ENCODE measurements at places on chromosomes 4 and X.

DNA sequence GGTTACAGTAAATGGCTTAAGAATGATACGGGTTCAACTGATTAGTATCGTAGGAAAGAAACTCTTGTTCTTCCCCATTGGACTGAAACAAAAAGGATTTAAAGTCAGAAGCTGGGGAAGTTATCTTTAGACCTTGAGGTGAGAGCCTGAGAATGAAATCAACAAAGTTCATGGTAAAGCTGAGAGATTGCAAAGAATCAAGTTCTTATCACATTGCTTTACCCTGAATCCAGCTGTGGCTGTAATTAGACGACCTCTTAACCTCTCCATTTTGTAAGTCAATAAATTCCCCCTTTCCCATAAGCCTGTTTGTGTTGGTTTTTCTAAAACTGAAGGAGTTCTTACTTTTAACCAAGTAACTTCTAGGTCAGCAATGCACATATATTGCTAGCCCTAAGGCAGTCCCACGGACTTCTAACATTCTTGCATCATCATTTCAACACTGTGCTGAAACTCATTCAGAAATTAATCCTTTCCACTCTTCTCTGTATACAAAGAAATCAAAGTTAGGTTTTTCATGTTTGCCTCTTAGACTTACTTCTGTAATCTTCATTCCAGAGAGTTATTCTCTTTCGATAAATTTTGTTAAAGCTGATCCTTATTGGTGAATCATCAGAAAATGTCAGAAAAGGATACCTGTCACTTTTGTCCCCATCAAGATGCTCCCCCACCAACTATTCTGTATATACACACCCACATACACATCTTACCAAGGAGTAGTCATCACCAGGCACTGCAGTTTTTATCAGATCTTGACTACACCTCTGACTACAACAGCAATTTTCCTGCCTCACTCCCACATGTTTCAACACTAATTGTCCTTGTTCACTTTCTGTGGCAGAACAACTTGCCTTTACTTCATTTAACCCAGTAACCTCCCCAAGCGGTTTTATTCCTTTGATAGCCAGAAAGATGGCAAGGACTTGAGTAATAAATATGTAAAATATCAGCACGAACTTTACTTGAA is 77.9 kb upstream of the STK26 start:
- no peak for DNase-seq

DNA sequence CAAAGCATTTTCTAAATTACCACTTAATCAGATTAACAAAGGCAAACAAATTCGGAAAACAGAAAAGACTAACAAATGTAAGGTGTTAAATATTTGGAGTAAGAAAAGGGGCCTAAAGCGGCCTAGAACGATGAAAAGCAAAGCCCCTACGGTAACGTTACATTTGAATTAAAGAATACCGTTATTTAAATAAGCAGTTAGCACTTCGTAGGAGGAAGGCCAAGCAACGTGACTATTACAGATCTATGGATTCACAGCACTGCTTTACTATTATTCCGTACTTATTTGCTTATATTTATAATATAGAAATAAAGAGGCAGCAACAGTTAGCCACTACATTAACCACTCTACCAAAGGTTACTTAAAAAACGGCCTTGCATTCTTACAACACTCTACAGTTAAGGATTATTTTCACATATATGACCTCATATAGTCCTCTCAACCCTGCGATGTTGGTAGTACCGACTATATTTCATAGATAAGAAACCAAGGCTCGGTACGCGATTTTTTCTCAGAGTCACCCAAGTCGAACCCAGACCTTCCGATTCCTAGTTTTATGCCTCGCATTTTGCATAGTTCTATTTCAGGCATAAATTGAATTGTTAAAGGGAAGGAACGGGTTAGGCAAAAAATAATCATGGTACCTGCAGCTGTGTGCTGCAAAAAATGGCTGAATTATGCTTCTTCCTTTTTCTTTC is 2.9 kb downstream of the KLHL15 start:
- peak; percentile 35 for DNase-seq

DNA sequence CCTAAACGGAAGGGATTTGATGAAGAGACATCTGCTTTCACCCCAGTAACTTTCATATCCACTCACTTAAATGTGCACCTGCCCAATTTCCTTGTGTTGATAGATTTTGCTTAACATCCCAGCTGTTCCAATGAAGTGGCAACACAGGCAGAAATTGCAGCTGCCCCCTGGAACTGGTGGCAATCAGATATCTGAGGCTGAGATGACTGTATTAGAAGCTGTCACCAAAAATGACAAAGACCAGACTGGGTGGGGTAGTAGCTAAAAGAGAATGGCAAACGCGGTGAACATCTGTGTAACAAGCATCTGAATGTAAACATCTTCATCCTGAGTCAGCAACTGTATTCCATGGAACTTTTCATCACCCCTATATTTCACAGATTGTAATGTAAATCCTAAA is 17.1 kb downstream of the GABRA2 start:
- no peak for DNase-seq

- DNase-seq: no peak
Observed at GRCh38 chrX:152915541-152916241, 17.8 kb downstream of the ZNF185 start.

GRCh38 chr4:26300314-26301307 is 20.2 kb upstream of the RBPJ start:
- DNase-seq: no peak

- DNase-seq: no peak
Observed at GRCh38 chr4:186984105-186984644, 260.5 kb upstream of the FAT1 start.

DNA sequence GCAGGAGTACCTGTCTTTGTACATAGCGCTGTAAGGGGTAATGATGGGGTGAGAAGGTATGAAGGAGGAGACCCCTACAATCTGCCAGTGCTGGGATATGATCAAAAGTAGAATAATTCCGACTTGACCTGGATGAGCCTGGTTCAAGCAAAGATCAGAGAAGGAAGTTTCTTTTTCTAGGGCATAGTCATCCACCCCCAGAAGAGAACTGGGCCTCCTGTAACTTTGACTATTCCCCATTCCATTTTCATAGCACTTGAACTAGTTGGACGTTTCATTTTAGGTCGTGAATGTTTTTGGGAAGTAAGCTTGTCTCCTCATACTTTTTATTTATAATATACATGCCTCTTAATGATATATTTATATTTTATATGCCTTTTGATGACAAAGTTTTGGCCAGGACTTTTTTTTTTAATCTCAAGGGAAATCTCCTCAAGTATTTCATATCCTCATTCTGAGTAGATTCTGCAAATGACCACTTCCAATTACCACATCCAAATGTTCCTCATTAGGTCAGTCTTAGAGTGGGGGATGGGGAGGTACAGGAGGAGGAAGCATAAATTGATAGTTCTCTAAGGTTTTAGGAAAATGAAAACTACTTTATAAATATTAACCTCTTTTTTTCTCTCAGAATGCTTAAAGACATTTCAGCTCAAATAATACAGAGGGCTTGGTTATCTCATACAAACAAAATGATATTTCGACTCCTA is 3.5 kb downstream of the CXorf58 start:
- DNase-seq: no peak

GRCh38 chr4:40713798-40714197 is 36.0 kb upstream of the NSUN7 start:
- DNase-seq: no peak

DNA sequence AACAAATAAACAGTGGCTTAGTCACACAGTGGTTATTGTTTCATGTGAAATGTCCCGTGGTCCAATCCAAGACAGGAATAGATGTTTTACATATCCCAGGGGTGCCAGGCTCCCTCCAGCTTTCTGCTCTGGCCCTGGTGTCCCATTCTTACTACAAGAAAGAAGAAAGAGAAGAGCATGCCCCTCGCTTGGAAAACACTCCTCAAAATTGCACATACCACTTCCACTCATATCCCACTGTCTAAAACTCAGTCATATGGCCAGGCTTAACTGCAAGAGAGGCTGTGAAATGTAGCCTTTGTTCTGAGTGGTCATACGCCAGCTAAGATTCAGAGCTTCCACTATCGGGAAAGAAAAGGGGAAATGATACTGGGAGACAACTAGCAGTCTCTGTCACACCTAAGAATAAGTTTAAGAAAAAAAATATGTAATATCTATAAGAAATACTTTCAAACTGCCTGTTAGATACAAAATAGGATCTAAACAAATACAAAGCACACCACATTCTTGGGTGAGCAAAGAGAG is 306.8 kb upstream of the FAM241A start:
- no peak for DNase-seq

DNA sequence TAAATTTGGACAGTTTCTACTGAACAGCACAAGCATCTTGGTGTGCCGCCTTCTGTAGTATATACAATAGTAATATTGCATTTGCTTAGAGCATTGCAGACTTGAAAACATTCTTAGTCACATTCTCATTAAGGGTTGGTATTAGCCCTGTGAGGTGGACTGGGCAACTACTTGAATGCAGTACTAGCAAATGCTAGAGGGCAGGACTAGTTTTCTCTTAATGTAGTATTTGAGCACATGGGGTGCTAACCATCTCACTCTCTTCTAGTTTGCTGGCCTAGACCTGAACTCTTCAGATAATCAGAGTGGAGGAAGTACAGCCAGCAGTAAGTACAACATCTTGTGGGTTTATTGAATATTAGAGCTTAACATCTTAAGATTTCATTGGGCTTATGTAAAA is 3.2 kb downstream of the DDX3X start:
- no peak for DNase-seq

DNA sequence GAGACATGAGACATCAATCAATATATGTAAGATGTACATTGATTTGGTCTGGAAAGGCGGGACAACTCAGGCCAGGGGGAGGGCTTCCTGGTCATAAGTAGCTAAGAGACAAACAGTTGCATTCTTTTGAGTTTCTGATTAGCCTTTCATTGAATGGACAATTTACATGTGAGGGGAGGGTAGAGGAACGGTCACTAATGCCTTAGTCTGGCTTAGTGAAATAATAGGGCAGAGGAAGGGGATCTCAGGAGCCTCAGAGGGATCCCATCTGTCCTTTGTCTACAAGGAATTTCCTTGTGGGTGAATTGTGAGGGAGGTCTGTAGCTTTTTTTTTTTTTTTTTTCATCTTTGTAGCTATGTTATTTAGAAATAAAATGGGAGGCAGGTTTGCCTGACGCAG is 88.3 kb downstream of the GK start:
- no peak for DNase-seq

GRCh38 chr4:56627375-56627774 is 53.7 kb downstream of the HOPX start:
- DNase-seq: no peak

GRCh38 chr4:152247271-152247975 is 288.5 kb downstream of the FBXW7 start:
- no peak for DNase-seq

DNA sequence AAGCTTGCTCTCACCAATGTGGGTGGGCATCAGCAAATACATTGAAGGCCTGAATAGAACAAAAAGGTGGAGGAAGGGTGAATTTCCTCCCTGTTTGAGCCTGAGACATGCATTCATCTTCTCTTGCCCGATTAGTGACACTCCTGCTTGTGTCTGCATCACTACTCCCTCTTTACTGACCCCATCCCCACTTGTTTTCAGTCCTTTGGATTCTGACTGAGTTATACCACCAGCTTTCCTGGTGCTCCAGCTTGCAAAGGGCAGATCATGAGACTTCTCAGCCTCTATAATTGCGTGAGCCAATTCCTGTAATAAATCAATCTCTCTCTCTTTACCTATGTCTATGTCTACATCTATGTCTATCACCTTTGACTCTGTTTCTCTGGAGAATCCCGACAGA is 47.4 kb upstream of the DYNLT3 start:
- no peak for DNase-seq

GRCh38 chrX:84118315-84118714 is 69.7 kb downstream of the RPS6KA6 start:
- no peak for DNase-seq

GRCh38 chrX:153688071-153688470 is 345 bp downstream of the SLC6A8 start:
- no peak for DNase-seq

- no peak for DNase-seq
Observed at GRCh38 chr4:54372951-54373350, 143.9 kb downstream of the PDGFRA start.

DNA sequence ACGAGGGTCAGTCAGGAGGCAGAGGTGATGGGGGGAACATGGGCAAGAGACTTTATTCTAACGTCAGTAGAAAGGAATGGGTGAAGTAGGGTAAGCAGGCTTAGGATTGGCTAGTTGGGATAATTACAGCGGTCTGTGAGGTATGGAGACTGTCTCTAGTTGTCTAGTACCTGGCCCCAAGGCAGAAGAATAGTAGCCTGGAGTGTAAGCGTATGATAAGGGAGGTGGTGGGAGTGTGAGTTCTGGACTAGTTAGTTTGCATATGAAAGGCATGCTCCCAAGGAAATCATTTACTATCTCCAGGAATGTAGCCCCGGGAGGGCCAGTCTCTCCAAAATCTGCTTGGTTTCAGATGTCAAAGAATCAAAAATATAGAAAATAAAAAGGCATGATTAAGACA is 219.6 kb upstream of the ANXA3 start:
- no peak for DNase-seq

- no peak for DNase-seq
Observed at GRCh38 chr4:10622728-10623127, 61.8 kb downstream of the CLNK start.

DNA sequence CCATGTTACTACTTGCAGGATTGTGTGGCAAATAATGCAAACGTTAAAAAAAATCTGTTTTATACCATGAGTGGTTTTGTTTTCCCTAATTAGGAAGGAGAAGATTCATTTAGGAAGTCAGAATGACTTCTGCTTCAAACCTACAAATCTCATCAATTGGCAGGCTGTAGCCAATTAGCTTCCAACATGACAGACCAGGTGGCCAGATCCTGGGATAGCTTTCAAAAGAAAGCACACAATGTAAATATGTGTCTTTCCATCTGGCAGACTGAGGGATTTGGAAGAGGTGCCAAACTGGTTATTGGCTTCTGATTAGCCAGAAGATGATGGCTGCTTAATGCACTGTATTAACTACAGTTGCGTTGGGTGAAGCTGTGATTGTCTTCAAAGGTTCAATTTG is 432.8 kb downstream of the ANKRD50 start:
- no peak for DNase-seq

DNA sequence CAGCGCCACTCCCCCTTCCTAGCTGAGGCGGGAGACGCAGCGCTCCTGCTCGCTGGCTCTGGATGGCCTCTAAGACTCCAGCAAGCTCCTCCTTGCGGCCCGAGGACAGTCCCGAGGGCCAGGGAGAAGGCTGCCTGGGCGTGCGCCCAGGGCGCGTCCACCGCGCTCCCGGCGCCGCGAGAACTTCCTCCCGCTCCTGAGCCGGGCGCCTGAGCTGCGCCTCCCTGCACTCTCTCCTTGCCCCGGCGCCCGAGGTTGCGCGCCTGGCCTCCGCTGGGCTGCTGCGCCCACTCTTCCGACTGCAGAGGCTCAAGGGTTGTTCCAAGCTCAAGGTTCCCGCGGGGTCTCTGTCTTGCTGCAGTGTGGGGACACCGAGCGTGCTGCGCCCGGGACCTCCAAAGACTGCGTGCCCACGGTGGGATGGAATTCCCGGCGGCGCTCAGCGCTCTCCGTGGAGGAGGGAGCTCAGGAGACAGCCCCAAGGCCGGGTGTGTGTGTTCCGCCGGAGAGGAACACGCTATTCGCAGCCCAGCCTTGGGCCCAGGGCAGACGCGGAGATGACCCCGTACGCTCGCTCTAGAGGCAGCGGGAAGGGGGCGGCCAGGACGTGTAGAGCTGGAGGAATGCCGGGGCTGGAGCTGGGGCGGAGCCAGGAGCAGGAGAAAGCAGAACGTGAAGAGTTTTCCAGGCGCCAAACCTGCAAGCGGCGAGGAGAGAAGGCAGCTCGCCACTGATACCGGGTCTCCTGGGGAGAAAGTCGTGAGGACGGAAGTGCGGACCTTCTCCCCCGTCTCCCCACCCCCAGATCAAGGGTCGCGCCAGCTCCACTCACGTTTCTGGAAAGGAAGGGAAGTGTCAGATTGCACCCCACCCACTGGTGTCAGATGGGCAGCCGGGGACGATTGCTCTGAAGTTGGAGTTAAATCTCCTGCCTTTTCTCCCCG is at the start of gene ARHGAP6:
Gene ARHGAP6 (minus strand): TSS at position 753 of the 944 bp plus-strand sequence. CDS start 1,092 bp downstream, outside the sequence.
- DNase-seq: no peak

Measured in C1 segment of cervical spinal cord (tissue), 14 donors.